ENCODE measurements at places on chromosomes 1 and 21.

GRCh38 chr1:119254067-119254720, 113.7 kb upstream of the WARS2 start:
- no peak for DNase-seq

DNA sequence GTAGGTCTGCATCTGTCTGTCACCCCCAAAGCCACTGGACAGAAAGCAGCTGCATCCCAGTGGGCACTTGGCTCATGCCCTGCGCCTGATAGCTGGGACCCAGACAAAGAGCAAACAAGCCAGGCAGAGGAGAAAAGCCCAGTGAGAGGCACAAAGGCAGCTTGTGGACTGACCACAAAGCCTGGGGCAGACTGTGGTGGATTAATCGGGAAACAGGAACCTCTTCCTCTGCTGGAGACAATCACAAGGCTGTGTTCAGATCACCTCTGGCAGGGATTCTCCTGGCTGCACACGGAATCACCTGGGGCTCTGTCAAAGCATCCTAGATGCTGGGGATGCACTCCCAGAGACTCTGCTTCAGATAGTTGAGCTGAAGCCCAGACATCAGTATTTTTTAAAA, 15.2 kb upstream of the GJB5 start:
- DNase-seq = no peak

DNA sequence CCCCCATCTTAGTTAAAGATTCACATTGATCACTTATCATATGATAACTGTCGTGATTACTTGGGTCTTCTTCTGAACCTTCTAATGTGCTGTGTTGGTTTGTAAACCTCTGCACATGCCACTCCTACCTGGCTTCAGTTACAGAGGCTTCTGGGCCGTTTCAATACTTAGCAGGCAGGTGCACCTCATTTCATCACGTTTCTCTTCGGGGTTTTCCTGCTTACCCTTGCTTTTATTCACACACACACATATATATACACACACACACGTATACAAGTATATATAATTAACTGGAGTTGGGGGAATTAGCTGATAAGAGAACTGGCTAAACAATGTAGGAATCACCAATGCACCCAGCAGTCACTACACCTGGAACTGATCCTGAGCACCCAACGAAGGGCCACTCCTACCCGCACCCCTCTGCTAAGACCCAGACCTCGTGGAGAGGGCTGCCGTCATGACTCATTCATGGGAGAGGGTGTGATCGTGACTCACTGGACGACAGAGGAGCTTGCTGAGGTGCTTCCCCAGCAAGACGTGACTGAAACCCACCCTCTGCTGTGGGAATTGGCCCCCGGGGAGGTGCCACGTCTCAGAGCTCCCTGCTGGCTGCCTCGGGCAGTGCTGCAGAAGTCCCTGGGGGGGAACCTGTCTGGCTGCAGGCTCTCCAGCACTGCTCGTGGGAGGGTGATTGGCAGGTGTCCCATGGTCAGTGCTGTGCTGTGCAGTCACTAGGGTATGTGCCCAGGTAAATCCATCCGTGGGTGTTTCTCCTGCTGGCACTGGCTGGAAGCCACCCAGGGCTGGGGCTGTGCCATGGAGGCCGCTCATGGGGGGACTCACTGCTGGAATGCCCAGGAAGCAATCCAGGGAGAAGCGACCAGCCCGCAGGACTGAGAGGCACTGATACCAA, 166.6 kb downstream of the DYRK1A start:
- DNase-seq = no peak

GRCh38 chr1:5921671-5922070, 70.6 kb downstream of the NPHP4 start:
- no peak for DNase-seq

DNA sequence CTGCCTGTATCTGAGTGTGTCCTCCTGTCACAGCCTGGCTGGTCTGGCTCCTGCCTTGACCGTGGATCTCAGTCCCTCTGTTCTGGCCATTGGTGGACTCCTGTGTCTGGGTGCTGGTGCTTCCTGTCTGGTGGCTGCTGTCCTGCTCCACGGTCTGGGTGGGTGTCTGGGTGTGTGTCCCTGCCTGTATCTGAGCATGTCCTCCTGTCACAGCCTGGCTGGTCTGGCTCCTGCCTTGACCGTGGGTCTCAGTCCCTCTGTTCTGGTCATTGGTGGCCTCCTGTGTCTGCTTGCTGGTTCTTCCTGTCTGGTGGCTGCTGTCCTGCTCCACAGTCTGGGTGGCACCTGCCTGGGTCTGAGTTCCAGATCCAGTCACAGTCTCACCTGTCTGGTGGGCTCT, 4.0 kb downstream of the CRNN start:
- no peak for DNase-seq

- DNase-seq = no peak
Observed at GRCh38 chr1:29291756-29292155, 55.4 kb downstream of the PTPRU start.

DNA sequence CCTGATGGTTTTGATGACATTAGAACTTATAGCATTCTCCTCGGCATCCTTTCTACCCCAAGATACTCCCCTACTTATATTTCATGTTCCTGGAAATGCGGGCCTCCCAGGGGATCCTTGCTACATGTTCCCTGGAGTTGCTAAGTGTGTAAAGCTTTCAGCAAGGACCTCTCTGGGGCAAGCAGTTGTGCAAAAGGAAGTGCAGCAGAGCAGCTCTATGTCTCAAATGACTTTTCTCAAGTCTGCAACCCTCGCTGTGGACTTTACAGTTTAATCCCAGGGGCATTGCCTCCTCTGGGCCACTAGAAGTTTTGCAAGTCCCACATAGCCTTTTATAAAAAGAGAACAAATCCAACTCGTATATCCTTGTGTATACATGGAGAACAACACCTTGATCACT, 20.8 kb upstream of the MNDA start:
- DNase-seq = no peak

DNA sequence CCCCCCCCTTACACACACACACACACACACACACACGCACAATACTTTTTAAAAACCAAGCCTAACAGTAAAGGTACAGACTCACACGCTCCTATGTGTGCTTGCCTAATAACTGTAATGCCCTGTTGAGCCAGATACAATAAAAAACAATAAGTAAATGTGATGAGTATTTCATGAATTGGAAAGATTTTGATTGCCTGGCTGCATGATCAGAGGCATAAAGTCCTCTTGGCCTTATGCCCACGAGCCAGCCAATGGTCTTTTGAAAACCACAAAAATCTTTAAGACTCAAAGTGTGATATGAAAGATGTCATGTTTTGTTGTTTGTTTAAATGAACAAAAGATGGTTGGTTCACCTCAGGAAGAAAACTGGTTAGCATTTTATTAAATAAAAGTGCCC, 441.9 kb upstream of the ZRANB2 start:
- DNase-seq = no peak

GRCh38 chr1:56418151-56418631, 161.2 kb downstream of the PLPP3 start:
- no peak for DNase-seq

DNA sequence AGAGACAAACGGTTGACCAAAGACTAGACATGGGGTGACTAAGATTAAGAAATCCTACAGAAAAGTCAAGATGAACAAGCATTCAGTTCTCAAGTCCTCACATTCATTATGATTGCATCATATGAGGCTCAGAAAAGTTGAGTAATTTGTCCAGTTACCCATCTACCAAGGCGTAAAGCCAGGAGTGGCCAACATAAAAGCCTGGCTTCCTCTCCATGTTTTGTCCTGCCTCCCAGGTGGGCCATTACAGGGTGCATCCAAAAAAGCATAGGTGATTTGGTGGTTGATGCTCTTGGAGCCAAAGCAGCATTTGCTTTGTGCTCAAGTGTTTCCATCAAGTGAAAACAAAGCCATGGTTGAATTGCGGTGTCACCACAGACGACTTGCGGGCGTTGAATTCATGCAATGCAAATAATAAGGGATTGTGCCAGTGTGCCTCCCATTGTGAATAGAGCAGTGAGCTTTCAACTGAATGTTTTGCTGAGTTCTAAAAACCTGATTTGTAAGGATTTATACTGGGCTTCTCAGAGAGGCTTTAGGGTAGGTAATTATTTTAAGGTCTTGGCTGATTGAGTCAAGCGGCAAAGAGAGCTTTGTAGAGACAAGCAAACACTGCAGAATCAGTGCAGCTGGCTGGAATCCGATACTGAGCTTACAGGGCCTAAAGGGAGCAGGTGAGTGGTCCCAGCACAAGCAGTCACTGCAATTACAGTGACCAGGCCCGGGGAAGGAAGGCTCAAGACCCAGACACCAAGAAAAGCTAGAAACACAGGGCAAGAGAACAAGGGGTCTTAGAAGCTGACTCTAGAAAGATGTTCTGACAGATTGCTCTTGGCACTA, 54.1 kb downstream of the KCNJ15 start:
- no peak for DNase-seq

GRCh38 chr1:57192222-57192621, 226.4 kb upstream of the C8B start:
- DNase-seq = no peak

DNA sequence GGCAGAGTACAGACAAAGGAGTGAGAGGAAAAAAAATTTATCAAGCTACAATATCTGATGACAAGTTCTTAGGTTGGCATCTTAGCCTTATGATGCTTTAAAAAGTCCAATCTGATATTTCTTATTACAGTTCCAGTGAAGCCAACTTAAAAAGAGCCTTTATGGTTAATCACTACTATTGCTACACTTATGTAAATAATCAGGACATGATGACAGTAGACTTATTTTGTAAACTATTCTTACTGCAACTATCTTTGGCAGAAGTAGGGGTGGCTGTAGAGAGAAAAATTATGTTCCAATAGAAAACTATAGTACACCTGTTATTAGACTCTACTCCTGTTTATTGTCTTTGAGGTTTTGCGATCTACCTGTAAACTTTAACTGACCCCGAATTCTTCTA, 25.8 kb upstream of the NUF2 start:
- no peak for DNase-seq

DNA sequence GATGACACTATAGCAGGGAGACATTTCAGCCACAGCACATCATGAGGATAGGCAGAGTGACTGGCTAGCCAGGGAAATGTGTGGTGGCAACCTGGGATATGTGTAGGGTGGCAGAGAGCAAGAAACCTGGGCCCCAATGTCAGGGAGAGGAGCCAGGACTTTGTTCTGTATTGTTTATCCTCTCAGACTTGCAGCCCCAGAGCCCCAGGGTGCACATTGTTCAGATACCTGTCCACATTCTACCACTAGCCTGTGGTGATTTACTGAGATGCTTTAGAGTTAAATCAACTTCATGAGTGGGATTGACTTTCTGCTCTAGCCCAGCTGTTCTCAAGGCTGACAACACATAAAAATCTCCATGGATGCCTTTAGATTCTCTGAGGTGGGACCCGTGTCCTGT, 61.5 kb downstream of the MAB21L3 start:
- no peak for DNase-seq

- no peak for DNase-seq
Observed at GRCh38 chr1:6094801-6095505, 49.3 kb downstream of the KCNAB2 start.

DNA sequence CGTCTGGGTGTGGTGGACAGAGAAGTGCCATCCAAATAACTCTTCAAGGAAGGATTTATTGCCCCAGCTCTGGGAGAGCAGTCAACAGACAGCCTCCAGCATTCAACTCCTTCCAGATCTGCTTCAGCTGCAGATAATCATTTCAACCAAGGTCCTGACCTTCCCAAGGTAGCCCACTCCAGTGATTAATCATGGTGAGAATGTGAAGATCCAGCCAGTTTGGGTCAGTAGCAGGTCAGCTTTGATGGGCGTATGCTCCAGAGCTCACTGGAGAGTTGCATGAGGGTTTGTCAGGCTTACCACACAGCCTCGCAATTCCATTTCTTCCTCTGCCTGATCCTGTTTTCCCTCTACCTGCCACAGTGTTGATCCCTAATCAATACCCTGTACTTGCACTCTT, 214.5 kb upstream of the ZRANB2 start:
- DNase-seq = no peak

- DNase-seq = no peak
Observed at GRCh38 chr1:82525378-82525777, 724.6 kb downstream of the ADGRL2 start.

- no peak for DNase-seq
Observed at GRCh38 chr1:81409780-81410274, 390.9 kb upstream of the ADGRL2 start.

DNA sequence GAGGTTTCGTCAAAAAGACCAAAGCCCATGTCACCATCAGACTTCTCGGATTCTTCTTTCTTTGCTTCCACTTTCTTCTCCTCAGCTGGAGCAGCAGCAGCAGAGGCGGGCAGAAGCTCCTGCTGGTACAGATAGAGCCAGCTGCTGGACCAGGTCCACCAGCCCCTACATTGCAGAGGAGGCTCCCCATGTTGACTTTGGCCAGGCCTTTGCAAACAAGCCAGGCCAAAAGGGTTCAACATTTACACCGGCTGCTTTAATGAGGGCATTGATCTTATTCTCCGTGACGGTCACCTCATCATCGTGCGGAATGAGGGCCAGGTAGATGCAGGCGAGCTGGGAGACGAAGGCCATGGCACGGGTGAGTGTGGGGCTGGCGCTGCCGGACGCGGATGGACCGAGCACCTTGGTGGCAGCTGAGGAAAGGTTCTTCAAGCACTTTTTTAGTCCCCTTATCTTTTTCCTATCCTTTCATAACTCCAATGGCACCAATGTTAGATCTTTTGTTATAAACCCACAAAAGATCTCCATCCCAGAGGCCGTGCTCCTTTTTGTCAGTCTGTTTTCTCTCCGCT, 358.5 kb downstream of the RGS7 start:
- no peak for DNase-seq

- no peak for DNase-seq
Observed at GRCh38 chr1:169118227-169118626, 11.7 kb downstream of the ATP1B1 start.

- DNase-seq = peak; percentile 90
Observed at GRCh38 chr1:48810740-48811139, 34.0 kb upstream of the BEND5 start.

- peak; percentile 78 for DNase-seq
Observed at GRCh38 chr1:11804666-11805421, 920 bp downstream of the MTHFR start.

DNA sequence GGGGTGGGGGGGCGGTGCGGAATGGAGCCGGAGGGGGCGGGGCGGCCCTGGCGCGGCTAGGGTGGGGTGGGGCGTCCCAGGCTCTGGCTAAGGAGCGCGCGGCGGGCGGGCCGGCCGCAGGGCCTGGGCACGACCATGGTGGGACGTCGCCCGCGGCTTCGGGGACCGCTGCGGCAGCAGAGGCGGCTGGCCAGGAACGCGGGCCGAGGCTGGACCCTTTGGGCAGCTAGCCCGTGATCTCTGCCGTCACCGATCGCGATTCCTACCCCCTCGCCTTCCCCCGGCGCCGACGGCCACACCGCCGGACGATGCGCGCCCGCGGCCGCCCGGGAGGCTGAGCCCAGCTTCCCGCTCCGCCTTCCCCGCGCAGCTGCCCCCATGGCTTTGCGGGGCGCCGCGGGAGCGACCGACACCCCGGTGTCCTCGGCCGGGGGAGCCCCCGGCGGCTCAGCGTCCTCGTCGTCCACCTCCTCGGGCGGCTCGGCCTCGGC, at the start of gene MAP3K21:
TSS of gene MAP3K21 (plus strand) at position 74 of the 491 bp plus-strand sequence. CDS start at position 379, 305 bp downstream.
- no peak for DNase-seq

All from NCI-H2171 treated with DMSO at 0.1 percent for 48 hours (cell line).